ENCODE measurements at places on chromosomes 12 and 14.

GRCh38 chr14:105145381-105146180, 23.0 kb downstream of the JAG2 start:
- DNase-seq = no peak

DNA sequence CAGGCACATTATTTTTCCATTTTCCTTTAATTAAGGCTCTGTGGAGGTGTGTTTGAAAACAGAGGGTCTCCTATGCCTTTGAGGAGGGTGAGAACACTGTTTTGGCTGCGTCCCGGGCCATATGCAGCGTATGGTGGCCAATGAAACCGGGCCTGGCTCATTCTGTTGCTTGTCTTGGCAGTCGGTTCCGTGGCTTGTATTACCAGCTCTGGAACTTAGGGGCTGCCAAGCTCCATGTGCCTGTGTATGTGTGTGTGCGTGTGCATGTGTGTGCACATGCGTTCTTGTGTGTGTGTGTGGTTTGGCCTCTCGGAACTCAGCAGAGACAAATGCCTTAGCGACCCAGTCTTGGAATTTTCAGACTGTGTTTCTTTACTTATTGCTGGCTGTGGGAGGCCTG, 2.7 kb downstream of the JDP2 start:
- DNase-seq = no peak

GRCh38 chr12:123229051-123229450, 3.9 kb downstream of the MPHOSPH9 start:
- no peak for DNase-seq

DNA sequence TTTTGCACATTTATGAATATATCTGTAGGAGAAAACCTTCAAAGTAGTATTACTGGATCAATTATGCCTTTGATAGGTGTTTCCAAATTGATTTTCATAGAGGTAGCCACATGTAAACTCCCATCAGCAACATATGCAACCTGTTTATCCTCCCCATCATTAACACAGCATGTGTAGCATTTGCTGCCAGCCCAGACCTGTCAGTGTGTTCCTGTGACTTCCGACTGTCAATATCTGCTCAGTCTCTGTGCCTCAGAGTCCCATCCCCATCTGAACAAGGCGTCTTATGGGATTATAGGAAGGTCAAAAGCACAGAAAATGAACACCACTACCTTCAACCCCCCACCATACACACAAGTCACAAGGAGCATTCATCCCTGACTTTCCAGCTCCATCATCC, 9.5 kb upstream of the CAPRIN2 start:
- DNase-seq = no peak

DNA sequence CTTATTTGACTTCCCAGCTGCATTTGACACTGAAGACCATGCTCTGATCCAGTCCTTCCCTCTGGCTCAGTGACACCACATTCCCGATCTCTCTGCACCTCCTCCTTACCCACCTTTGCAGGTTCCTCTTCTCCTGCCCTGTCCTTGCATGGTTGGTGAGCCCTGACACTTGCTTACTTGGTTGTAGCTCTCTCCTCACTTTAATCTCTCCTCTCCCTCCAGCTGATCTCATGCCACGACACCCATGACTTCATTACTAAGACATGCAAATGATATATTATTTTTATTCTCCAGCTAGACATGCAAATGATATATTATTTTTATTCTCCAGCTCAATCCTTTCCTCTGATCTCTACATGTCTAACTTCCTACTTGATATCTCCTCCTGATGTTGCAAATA, at the start of gene SERPINA9:
Gene SERPINA9 (minus strand): TSS at position 175 of the 400 bp plus-strand sequence. CDS start 6,357 bp downstream, outside the sequence.
- no peak for DNase-seq

- no peak for DNase-seq
These were observed 41.1 kb downstream of the GPR19 start for GRCh38 chr12:12654691-12655460.

DNA sequence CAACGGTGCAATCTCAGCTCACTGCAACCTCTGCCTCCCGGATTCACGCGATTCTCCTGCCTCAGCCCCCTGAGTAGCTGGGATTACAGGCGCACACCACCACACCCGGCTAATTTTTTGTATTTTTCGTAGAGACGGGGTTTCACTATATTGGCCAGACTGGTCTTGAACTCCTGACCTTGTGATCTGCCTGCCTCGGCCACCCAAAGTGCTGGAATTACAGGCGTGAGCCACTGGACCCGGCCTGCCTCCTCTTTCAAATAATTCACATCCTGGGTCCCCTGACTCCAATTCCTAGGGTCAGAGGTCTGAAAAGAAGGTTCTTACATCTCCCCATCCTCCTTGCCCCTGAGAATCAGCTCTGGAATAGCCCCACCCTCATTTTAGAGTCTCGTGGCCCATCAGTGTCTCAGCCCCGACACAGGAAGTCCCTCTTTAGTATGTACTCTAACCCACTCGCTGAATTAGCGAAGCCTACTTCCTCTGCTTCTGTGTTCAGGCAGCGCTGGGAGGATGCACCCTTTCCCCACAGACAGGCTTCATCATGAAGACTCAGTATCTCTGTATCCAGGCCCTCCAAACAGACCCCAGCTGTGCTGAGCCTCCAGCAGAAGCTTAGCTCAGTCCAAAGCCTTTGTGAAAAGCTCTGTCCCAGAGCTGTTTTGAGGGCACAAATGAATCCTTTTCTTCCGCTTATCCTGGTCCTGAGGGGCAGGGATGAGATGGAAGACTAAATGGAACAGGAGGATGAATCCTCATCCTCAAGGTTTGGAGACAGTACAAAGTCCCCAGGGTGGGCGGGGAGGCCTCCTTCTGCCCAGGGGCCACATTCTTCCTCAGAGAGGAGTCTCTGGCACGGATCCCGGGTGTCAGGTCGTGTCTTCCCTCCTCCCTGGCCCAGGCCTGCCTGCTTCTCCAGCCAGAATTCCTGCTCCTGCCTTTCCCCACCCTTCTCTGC, 3.5 kb downstream of the LPAR5 start:
- peak; percentile 21 for DNase-seq

GRCh38 chr12:10293570-10294227, 14.0 kb upstream of the KLRD1 start:
- no peak for DNase-seq

DNA sequence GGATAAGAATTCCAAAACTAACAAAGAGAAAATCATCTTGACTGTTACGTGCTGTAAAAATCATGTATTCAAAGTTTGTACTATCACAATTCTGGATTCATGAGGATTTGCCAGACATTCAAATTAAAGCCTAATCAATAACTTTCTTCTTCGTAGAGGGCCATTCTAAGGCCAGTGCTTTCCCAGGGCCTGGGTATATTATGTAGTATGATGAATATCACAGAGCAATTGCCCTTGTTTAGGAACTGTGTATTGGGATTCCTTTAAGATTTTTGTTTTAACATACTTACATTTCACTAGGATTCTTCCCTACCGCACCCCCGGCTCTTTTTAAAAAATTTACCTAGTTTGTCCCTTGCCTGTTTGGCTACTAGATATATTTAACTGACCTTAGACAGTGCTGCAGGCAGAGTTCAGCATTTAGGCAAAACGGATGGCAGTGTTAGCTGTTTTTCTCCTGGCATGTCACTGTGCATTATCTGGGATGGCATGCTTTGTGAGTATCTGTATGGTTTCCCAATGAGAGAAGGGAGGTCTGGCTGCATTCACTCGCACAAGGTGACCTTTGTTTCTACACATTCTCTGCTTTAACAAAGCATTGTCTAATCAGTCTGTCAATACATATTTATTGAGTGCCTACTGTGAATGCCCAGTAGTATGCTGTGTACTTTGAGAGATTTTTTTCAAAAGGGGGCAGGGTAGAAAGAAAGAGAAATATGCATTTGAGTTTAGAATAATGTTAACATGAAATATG, 63.3 kb downstream of the ERC1 start:
- no peak for DNase-seq

GRCh38 chr14:42229976-42230375, 623.3 kb downstream of the LRFN5 start:
- DNase-seq = no peak

DNA sequence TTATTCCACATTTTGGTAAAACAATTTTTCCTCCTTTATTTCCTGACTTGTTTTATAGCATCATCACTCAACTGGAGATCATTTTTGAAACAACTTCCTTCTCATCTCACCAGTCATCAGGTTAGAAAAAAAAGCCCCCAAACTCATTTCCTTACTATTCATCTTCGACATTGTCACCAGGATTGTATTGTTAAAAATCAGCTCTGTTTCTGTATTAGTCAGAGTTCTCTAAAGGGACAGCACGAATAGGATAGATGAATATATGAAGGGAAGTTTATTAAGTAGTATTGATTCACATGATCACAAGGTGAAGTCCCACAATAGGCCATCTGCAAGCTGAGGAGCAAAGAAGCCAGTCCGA, 392.6 kb downstream of the FUT8 start:
- no peak for DNase-seq

GRCh38 chr12:109250523-109250922, 58.6 kb downstream of the FOXN4 start:
- no peak for DNase-seq

DNA sequence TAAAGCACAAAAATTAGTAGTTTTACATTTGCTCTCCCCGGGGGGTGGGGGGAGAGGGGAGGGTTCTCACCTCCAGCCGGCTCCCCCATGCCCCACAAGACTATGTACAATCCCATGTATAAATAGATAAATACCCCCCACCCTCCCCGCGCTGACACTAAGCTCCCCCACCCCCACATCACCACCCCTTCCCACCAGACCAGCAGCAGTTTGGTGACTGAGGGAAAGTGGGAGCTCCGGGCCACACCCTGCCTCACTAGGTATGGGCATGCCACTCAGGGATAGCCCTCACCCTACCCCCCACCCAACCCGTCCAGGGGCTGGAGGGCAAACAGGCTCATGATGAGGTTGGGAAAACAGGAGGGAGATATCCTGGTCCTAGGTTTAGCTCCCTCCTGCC, 1.9 kb upstream of the PRKAG1 start:
- no peak for DNase-seq

- no peak for DNase-seq
These were observed 27.8 kb upstream of the NEDD1 start for GRCh38 chr12:96879301-96879700.

- peak; percentile 35 for DNase-seq
These were observed 2.2 kb downstream of the TBPL2 start for GRCh38 chr14:55438066-55438683.

DNA sequence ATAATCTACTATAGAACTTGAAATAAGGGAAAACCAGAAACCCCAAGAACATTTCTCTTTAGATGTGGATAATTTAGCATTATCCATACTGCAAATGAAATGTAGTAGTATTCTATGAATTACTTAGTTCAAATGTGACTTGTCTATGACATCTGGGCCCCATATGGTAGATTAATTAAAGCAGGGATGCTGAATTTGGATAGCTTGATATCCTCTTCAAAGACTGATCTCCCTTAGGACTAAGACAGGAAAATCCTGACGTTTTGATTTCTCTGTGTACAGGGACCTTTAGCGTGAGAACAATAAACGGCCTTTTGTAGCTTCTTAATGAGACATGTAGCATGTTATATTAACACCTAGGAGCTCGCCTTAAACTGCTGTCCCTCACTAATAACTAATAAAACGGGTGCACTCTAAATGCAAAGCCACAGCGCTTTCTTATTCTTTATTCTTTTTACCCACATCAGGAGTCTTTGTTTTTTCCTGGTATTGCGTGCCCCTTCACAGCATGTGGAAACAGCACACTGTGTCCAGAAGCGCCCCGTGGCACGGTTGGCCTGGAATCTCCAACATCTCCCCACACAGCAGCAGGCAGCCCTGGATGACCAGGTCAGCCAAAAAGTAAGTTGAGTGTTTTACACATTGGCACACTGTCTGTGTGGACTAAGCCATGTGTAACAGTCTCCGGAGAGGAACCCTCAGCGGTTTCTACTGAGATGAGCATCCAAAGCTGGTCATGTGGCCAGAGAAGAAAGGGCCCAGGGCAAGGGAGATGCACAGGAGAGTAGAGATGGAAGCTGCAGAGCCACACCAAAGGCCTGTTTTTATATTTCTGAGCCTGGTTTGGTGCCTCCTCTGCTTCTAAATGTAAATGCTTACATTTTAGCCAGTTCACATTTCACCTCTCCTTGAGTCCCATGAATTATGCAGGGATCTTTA, 93.1 kb downstream of the SRGAP1 start:
- no peak for DNase-seq

- DNase-seq = no peak
These were observed 33.3 kb downstream of the TULP3 start for GRCh38 chr12:2924019-2924418.

Data from NCI-H1436 (cell line).